ENCODE measurements at places on chromosomes 12 and 14.
A peak's percentile ranks its signal among the peaks of the same experiment; 100 is the strongest.

DNA sequence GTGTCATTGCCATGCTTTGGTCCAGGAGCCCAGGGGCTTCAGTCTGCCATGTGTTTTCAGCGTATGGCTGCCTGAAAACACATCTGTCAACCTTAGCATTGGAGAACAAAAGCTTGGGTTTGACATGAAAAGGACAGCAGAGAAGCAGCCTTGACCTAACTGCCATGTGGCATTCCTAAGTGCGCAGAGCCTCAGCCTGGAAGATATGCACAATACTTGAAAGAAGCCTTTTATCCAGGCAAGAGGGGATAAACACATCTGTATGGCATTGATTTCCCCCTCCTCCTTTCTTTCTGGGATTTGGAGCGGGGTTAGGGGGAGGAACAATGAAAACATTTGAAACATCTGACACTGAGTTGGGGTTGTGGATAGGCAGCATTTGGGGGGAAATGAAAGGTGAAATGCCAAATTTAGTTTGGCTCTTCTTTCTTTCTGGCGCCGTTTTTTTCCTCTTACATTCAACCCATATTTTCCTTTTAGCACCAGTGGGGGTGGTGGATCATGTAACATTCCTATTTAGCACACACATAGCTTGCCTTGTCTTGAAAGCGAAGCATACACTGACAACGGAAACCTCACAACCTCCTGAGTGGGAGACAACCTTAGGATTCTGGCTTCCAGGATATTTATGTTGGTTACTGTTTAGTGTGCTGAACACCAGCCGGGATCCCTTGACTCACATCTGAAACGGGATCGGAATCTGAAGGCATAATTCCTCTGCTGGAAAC lies 177.0 kb downstream of the C12orf75 start:
- no peak for DNase-seq

GRCh38 chr14:94960285-94961001 lies 190.5 kb upstream of the GSC start:
- DNase-seq: no peak

DNA sequence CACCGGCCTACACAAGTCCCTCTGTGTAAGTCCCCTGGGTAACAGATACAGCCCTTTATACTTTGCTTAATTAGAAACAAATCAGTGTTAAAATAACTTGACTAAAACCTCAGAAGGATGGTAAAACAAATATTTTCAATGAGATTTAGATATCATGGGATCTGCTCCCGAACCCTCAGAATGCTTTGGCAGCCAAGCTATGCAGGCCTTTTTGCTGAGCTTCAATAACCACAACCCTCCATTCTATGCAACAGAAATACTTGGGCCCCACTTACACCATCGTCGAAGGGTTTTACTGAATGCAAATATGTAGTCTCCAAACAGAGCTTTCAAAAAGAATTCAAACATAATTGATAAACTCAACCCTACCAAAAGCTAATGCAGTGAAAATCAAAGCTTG lies 29.3 kb upstream of the PITPNM2 start:
- DNase-seq: no peak

DNA sequence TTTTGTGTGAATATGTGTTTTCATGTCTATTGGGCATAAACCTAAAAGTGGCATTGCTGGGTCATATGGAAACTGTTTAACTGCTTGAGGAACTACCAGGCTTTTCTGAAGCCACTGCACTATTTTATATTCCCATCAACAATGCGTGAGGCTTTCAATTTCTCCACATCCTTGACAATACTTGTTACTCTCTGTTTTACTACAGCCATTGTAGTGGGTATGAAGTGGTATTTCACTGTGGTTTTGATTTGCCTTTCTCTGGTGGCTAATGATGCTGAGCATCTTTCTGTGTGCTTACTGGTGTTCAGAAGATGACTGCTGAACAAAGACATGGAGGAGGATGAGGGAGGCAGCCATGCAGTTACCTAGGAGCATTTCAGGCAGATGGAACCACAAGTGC lies 13.2 kb upstream of the TDG start:
- no peak for DNase-seq

DNA sequence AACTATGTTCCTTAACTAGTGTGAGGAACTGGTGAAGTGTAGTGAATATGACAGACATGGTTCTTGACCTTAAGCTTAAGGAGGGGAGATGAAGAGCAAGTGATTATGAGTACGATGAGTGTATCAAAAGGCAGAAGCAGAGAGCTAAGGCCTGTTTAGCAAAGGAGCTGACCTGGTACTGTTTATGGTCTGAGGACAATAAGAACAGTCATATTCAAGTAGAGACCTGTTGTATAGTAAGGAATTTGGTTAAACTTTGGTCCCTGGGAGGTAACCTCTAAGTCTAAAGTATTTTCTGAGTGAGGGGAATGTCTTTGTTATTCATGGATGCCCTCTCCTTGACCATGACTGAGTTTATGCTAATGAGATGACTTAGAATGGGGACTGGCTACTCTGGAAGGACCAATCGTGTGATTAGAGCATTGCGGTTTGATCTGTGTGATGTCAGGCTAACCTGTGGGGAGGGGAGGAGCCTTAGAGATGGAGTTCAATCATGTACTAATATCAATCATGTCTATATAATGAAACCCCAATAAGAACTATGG lies 389.3 kb downstream of the BMP4 start:
- no peak for DNase-seq

GRCh38 chr12:84653482-84653881 lies 259.1 kb downstream of the SLC6A15 start:
- no peak for DNase-seq

GRCh38 chr12:90859591-90859990 lies 95.4 kb downstream of the CCER1 start:
- DNase-seq: no peak

GRCh38 chr14:64987438-64987767 lies 708 bp downstream of the FNTB start:
- no peak for DNase-seq

DNA sequence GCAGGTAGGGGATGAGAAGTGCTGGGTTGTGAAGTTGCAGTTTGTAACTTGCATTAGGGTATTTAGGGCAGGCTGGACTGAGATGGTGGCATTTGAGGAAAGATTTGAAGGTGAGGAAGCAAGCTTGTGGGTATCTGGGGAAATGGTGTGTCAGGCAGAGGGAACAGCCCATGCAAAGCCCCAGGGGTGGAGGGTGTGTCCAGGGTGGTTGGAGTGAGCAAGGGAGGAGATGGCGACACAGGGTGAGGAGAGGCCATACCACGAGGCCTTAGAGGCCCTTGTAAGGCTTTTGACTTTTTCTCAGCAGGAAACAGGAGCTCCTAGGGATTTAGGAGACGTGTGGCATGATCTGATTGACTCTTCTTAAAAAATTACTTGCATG lies 136.9 kb downstream of the NUAK1 start:
- no peak for DNase-seq

DNA sequence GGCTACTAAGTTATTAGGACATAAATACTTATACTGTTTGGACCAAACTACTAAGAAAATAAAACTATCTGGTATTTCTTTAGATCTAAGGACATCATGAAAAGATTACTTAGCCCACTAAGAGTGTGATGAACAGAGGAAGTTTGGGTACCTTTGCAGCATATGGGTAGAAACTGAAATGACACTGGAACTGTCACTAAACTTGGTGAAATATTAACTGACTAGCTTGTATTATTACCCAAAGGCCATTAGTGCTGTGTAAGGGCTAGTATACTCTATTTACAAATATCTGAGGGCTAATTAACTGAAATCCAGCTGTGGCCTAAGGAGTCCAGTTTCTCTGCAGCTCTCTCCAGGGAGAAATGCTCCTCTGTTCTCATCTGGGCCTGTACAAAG lies 45.5 kb downstream of the PAWR start:
- DNase-seq: peak; percentile 29

GRCh38 chr12:125890971-125891370 lies 825.7 kb downstream of the AACS start:
- DNase-seq: no peak

DNA sequence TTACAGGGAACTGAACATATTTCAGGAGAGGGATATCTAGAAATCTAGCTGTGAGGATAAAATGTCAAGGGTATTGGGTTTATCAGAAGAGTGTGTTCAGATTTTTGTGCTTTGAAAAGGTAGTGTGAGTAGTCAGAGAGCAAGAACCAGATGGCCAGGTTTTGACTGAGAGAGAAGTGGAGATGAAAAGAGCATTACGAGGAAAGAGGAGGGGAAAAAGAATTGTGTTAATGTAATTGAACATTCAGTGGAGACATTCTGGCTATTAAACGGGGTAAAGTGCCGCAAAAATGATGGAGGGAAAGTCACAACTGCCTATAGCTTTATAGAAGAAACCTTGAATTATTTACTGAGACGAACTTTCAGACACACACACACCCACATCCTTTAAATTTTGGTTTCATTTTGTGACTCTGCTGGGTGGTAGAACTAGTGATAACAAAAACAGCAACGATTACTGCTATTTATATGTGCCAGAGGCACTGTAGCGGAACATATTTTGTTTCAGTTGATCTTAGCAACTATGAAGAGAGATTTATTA lies 213.6 kb downstream of the ERC1 start:
- DNase-seq: peak; percentile 39

DNA sequence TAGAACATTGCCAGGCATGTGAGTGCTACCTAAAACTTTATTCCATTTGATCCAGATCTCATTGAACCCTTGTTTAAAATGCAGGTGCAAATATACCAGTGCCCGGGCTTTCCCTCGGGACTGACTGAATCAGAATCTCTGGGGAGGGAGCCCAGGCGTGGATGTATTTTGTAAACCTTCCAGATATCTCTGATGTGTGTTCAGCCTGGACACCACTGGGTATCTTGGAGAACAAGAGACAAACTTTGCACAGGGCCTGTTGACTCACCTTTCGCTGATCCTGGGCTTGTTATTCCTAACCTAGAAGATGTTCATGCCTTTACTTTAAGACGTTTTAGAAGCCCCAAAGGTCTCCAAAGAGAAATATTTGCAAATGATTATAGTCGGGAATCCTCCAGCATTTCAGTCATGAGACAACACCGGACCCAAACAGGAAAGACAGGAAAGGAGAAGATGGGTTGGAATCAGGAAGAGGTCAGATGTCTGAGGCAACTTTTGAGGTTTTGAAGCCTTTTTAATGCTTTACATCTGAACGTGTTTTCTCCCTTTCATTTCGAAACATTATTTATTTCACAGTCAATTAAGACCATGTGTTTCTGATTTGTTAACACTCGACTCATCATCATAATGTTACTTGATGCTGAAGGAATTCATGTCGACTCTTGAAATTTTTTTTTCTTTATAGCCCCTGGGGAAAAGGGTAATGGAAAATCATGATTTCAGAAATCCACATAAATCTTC lies 118.6 kb downstream of the PLXNC1 start:
- DNase-seq: no peak

DNA sequence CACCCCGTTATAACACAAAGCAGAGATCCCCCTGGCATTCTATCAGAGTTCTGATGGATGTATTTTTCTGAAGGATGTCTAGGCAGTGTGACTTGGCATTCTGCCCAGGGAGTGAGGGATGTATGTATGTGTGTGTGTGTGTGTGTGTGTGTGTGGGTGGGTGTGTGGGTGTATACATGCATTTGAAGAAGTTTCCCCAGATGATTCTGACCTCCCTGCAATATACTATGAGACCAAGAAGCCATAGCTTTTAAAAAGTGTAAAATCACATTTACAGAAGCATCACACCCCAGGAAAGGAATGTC lies 59.7 kb upstream of the NAP1L1 start:
- no peak for DNase-seq

- DNase-seq: no peak
These were observed 27.8 kb downstream of the GPHB5 start for GRCh38 chr14:63290741-63291430.

DNA sequence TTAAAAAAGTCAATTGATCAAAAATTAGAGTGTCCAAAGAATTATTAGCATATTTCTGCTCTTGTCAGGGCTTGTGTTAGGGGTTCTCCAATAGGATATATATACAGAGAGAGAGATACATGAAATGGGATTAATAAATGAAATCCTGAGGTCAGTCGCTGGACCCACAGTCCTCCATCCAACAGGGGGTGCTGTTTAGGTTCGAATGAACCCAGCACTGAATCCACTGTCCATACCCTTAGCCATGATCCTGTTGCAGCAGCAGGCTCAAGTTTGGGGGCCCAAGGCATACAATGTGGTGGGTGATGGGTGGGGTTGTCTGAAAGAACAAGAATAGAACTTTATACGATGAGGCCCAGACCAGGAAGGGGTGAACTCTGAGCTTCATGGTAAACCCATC lies 780 bp upstream of the MYO1H start:
- DNase-seq: no peak

- no peak for DNase-seq
These were observed 157.5 kb downstream of the CALM1 start for GRCh38 chr14:90554341-90554740.
